Liver (tissue), 10 donors: ENCODE measurements at places on chromosomes 3 and 15. TPM values are rescaled to one million over a fixed set of nuclear protein-coding genes. Genes with fewer than 3 reads are reported as not detected.

The FANCD2OS gene
- not detected for total RNA-seq

The OXSR1 gene
- total RNA-seq = 24.7 TPM

The LMOD3 gene
- total RNA-seq = not detected

The MYZAP gene
- total RNA-seq = 0.50 TPM

The GOLGA6D gene
- total RNA-seq = 0.08 TPM

The TBC1D5 gene
- 45.6 TPM for total RNA-seq

The CYP1A1 gene
- 4.4 TPM for total RNA-seq

The PLA1A gene
- total RNA-seq = 63.9 TPM

The CDHR4 gene
- total RNA-seq = not detected

The AP3B2 gene
- total RNA-seq = 0.33 TPM

The DAZL gene
- not detected for total RNA-seq

The PIGX gene
- 10.0 TPM for total RNA-seq

The TMEM212 gene
- not detected for total RNA-seq

The DNASE1L3 gene
- total RNA-seq = 162 TPM

The FAM81A gene
- total RNA-seq = under 0.01 TPM

The ZMYND10 gene
- total RNA-seq = 0.09 TPM

The B4GALT4 gene
- total RNA-seq = 9.3 TPM

The ATP8B4 gene
- total RNA-seq = 17.7 TPM

The PTH1R gene
- total RNA-seq = 28.4 TPM

The PXK gene
- total RNA-seq = 14.0 TPM

The STRIT1 gene
- not detected for total RNA-seq

The INSYN1 gene
- total RNA-seq = 0.37 TPM

The CD200R1L gene
- total RNA-seq = not detected

The ALDH1A3 gene
- total RNA-seq = 0.79 TPM

The ITIH1 gene
- 1,022 TPM for total RNA-seq

The HDAC11 gene
- total RNA-seq = 9.0 TPM

The C3orf85 gene
- 8.5 TPM for total RNA-seq

The SSUH2 gene
- total RNA-seq = 2.1 TPM

The SPTSSB gene
- 1.0 TPM for total RNA-seq

The ZBTB47 gene
- total RNA-seq = 7.4 TPM

The ATP11B gene
- total RNA-seq = 30.5 TPM

The CP gene
- total RNA-seq = 1,748 TPM

The THRB gene
- total RNA-seq = 23.9 TPM

The TGM5 gene
- not detected for total RNA-seq

The VEPH1 gene
- total RNA-seq = 1.7 TPM

The ZPLD1 gene
- total RNA-seq = 0.08 TPM

The SLC22A14 gene
- total RNA-seq = not detected

The SIDT1 gene
- total RNA-seq = 2.2 TPM

The MOBP gene
- not detected for total RNA-seq

The OXTR gene
- 0.28 TPM for total RNA-seq

The MINAR1 gene
- total RNA-seq = 0.08 TPM

The SLC2A2 gene
- 506 TPM for total RNA-seq

The RAB5A gene
- 37.9 TPM for total RNA-seq

The TTC21A gene
- 0.28 TPM for total RNA-seq

The TGM4 gene
- total RNA-seq = not detected

The TMCO5A gene
- total RNA-seq = not detected

The ENTPD3 gene
- not detected for total RNA-seq

The CPNE9 gene
- total RNA-seq = not detected

The AHSG gene
- total RNA-seq = 965 TPM

The SEMA6D gene
- total RNA-seq = 1.8 TPM

The RYK gene
- 36.1 TPM for total RNA-seq

The RARRES1 gene
- total RNA-seq = 6.9 TPM

The FBXO40 gene
- total RNA-seq = 0.08 TPM

The TEX55 gene
- not detected for total RNA-seq

The SLC51A gene
- 52.5 TPM for total RNA-seq

The KLHL40 gene
- not detected for total RNA-seq

The GANC gene
- total RNA-seq = 28.9 TPM
